Stimulated activated CD8-positive, alpha-beta memory T cell treated with anti-CD3 and anti-CD28 coated beads, Interleukin-4, amount 100 ng/mL, for 1 hour (primary cell): ENCODE measurements at places on chromosomes 13 and 19.

DNA sequence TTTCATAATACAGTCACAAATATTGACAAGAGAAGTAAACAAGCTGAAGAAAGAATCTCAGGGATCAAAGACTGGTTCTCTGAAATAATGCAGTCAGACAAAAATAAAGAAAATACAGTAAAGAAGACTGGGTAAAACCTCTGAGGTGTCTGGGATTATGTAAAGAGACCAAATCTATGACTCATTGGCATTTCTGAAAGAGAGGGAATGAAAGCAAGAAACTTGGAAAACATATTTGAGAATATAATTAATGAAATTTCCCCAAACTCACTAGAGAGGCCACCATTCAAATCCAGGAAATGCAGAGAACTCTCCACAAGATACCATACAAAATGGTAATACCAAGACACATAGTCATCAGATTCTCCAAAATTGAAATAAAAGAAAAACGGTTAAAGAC lies 53.0 kb upstream of the GPC6 start:
- no peak for DNase-seq

DNA sequence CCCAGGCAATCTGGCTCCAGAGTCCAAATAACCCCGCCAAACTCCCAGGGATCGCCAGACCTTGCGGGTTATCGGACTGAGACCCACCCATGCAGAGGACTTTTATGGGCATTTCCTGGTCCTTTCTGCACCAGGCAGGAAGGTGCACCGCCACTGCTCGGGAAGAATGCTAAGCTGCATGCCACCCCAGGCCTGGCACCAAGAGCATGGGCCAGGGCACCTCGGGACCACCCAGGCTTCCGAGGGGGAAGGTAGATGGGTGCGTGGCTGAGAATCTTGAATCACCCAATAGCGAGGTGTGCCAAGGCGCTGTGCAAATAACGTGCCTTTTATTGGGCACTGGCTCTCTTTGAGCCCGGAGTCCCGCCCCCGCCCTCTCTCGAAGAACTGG lies 422 bp upstream of the ZNF575 start:
- DNase-seq, result no peak

- peak; percentile 56 for DNase-seq
Observed at GRCh38 chr13:21476893-21477472, 17.9 kb upstream of the ZDHHC20 start.

- no peak for DNase-seq
Observed at GRCh38 chr13:42280537-42280936, 8.6 kb downstream of the AKAP11 start.

GRCh38 chr13:113897161-113897560 lies 33.3 kb upstream of the GAS6 start:
- no peak for DNase-seq

DNA sequence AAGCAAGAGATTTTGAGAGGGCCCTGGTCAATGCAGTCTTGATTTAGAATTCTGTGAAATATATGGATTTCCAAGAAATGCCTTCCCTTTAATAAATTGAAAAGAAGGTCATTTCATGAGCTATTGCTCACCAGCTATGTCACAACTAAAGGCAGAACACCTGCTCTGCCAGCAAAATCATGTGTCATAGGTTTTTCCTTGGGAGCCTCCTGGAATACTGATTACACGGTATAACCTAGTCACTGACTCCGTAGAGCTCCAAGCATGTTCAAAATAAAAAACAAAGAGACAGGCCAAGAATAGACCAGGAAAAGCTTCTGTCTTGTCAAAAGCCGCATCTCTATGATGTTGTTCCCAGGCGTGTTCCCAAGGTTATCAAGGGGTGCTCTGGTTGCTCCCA lies 45.5 kb downstream of the HSPH1 start:
- DNase-seq, result no peak

GRCh38 chr13:33026489-33027152 lies 10.4 kb downstream of the KL start:
- no peak for DNase-seq

DNA sequence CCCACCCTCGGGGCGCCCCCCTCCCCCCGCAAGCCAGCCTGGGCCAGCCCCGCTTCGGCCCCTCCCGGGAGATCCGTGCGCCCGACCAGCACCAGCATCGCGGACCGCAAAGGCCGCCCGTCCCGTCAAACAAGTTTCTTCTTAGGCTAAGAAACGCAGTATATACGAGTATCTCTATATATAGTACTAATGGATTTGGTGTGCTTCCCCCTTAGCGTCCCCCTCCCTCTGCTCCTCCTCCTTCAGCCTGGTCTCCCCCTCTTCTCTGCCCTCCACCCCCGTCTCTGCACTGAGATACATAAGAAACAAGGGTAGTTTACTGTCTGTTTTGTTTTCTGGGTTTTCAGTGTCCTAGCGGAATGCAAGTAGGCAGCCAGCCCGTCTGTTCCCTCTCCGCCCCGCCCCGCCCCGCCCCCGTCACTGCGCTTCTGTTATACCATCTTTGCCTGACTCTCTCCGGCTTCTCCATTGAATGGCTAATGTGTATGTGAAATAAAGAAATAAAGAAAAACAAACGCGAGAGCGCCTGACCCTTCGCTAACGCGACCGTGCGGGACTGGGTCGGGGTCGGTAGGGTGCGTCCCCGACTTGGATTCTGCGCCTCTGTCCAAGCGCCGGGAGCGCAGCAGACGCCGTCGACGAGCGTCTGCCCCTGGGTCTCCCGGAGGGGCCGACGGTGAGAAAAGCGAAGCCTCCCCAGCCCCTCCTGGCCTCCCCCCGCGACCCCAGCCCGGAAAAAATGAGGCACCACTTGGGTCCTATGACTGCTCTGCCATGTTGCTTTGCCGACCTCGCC lies 4.2 kb downstream of the LYL1 start:
- DNase-seq, result no peak

- no peak for DNase-seq
Observed at GRCh38 chr13:93861818-93862217, 617.7 kb downstream of the DCT start.

- no peak for DNase-seq
Observed at GRCh38 chr13:91381371-91381770, 17.1 kb upstream of the GPC5 start.

DNA sequence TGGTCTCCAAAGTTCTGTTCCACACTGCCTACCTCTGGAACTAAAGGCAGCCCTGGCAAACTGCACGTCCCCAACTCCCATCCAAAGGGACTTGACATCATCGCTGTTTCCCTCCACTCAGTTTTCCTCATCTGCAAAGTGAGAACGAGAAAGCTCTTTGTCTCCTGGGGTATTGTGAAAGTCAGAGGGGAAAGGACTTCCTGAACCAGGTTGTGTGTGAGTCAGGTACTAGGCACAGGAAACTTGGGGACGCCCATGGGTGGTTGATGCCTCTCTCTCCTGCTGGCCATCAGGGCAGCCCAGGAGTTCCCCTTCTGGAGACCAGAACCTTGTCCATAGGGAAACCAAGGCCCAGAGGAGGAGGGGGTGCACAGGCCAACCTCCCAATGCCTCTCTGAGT lies 4.7 kb downstream of the CRLF1 start:
- DNase-seq, result no peak

DNA sequence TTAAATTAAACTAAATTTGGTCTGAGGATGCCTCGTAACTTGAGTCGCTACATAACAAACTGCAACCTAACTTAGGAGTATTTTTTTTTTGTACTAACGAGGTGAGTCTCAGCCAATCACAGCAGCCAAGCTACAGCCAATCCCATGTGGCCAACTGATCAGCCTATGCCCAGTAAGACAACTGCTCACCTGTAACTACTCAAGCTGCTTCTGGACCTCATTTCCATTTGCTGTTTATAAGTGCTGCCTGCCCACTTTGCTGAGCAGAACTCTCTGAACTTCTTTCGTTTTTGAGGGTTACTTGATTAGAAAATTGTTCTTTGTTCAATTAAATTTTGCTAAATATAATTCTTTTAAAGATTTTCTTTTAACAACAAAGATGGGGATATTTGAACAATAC lies 3.8 kb downstream of the CPB2 start:
- DNase-seq, result no peak

DNA sequence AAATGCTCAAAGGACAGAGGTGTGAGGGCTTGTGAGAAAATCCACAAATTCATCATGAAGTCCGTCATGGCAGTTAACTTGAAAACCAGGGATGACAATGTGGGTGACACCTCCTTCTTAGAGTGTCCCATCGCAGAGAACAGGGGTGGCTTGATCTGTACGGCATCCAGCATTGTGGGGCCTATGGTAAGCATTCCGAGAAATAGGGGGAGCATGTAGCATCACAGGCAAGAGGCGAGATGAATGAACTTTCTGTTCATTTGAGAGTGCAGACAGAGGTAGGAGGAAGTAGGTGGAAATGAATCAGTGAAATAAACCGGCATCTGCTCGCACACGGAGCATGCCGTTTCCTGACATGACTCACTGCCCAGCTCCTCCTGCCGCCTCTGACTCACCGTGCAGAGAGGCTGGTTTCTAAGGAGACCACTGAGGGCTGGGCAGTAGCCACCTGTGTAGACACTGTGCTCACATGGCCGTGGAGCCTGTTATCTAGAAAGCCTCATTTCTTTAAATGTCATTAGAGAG lies 339.0 kb downstream of the RFC3 start:
- no peak for DNase-seq

DNA sequence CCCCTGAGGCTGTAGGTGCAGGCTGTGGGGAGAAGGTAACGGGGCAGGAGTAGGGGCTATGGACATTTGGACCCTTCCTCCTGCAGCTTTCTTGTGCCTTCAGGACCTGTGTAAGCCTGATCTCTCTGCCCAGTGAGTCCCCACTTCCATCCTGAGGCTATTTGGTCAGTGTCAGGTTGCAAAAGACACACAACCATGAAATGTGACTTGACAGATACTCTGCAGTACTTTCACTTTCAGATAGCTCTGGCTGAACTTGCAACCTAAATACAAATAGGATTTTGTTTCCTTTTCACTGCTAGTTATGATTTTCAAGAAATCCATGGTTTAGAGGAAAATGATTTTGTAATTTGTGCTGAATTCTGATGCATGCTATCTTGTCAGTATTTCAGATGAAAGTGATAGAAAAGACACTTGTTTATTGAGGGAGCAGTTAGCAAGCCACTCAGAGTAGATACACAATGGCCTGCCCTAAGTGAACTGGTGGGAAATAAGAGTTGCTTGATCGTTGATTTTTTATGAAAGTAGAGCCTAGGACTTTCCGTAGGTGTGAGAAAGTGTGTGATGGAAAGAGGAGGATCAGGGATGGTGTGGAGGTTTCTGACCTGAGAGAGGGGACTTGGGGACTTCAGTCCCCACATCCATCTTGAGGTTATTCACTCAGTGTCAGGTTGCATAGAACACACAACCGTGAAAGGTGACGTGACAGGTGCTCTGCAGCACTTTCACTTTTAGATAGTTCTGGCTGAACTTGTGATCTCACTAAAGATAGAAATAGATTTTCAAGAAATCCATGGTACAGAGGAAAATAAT lies 18.1 kb upstream of the EID2 start:
- no peak for DNase-seq

DNA sequence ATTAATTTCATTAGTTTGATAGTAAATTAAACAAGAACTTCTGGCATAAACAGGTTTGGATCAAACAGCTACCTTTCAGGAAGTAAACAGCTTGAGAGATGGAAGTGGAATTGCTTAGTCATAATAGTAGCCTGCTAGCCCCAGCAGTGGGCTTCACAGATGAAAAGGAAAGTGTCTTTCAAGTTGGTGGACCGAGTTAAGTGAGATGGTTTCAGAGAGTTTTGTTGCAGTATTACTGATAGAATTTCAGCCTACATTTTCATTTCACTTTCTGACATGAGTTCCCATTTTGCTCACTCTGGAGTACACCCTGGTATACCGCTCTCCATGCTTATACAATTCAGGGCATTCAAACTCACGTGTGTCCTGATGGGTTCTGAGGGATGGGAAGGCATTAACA lies 2.0 kb upstream of the PTOV1 start:
- no peak for DNase-seq

DNA sequence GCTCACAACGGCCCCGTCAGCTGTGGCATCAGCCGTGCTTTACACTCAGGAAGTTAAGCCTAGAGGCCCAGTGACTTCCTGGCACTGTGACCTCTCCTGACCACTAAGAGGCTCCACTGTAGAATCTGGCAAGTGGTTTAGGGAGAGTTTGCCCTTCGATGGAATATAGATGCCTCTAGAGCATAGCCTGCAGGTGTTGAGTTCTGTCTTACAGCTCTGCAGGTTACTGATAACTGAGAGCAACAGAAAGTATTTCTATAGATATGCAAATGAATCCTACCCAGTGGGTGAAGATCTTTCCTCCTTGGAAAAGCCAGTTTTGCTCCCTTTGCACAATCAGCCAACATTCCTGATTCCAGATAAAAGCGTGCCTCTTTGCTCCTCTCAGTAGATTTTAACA lies 35.8 kb downstream of the ATP12A start:
- DNase-seq, result no peak

DNA sequence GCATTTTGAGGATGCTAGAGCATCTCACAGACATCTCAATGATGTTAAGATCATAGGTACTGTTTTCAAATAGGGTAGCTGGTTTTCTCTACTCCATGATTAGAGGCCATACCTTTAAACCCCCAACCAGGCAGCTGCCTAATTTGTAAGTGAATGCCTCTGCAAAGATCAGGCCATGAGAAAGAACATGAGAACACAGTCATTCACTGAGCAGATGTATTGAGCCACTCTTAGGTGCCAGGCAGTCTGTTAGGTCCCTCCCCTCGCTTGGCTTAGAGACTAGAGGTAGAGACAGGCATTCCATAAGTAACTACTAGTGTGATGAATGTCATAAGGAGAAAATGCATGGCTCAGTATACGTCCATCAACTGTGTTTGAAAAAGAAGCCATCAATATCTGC lies 410.0 kb downstream of the FGF9 start:
- no peak for DNase-seq

DNA sequence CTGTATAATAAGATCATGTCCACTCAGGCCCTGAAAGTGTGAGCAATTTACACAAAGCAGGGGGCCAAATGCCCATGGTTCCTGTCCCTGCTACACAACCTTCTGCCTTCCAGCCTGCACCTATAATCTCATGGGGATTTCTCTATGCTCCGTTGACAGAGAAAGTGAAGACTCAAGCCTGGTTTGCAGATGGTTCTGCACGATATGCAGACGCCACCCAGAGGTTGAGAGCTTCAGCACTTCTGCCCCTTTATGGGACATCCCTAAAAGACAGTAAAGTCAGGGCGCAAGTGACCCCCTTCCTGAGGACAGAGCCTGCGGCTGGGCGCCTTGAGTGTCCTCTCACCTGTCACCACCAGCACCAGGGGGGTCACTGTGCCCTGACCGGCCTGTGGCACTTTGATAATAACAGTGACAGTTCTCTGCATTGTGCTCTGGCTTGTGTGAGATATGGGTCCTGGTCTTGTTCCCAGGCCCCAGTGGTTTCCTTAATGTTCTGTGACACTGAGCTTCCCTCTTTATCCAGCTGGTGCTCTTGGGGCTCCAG lies 15.1 kb downstream of the LILRA5 start:
- no peak for DNase-seq

- DNase-seq, result no peak
Observed at GRCh38 chr13:51305271-51305967, 34.1 kb upstream of the SERPINE3 start.

DNA sequence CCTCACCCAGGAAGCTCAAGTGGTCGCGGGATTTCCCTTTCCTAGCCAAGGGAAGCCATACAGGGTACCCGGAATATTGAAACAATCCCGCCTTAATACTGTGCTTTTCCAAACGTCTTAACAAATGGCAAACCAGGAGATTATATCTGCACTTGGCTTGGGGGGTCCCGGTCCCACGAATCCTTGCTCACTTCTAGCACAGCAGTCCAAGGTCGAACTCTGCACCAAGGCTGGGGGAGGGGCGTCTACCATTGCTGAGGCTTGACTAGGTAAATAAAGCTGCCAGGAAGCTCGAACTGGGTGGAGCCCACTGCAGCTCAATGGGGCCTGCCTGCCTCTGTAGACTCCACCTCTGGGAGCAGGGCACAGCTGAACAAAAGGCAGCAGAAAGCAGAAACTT lies 1644.8 kb downstream of the PCDH9 start:
- no peak for DNase-seq

GRCh38 chr19:17025991-17026658 lies 485 bp downstream of the CPAMD8 start:
- DNase-seq, result no peak
